ENCODE measurements at places on chromosomes 4 and X.
A peak's percentile ranks its signal among the peaks of the same experiment; 100 is the strongest.

GRCh38 chr4:172992648-172993378 is 175.8 kb upstream of the GALNT7 start:
- no peak for DNase-seq

DNA sequence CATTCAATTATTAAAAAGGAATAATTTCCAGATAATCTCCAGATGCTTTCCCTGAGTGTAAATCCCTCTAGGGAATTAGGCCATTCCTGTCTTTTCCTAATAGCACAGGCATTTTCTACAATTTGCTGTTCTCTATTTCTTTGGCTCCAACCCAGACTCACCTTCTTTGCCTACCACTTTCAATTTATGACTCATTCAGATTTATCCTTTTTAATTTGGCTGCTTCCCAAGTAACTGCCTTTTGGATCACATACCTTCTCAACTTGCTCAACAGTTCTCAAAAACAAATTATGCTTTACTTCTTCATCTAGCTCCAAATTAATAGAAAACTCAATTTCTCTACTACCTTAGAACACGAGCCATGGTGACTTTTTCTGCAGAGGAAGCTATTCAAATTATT is 1166.3 kb upstream of the PCDH7 start:
- no peak for DNase-seq

GRCh38 chr4:24768604-24769003 is 26.8 kb upstream of the SOD3 start:
- DNase-seq: no peak

DNA sequence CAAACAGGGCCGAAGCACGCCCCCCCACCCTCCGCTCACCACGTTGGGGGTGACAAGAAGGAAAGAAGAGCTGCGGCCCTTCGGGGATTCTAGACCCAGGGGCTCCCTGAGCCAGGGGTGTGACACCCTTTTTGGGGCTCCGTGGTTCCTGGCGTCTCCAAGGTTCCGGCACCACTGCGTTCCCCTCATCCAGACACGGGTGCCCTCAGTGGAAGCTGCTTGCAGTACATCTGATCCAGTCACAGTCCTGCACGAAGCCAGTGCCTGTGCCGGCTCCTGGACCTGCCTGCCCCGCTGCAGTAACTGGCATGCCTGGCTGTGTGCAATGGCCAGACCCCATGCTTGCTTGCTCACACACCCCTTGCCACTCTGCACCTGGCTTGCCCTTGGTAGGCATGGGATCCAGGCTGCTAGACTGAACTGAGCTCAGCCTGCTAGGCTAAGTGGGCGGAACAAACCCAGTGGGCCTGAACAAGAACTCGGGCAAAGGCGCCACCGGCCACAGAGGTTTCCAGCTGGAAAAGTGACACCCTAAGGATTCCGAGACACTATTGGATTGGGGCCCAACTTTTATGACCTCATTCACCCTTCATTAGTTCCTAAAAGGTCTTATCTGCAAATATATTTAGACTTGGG is 420.4 kb upstream of the AGA start:
- no peak for DNase-seq

DNA sequence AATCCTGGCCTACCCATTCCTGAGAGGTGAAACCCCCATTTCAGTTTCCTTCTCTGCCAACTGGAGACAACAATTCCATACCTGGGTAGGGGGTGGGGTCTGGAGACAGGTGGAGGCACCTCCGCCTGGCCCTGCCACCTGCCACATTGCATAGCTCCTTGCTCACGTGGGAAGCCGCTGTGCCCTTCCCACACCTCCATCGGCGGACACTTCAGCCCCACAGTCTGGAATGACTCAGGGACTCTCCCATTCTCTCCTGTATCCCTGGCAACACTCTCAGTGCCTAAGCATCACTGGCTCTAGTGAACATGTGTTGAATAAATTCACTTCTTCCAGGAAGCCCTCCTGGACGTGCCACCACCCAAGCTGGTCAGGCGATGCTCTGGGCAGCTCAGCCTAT is 21.7 kb downstream of the PPP2R2C start:
- no peak for DNase-seq

- no peak for DNase-seq
These were observed 11.6 kb downstream of the MAGEB16 start for GRCh38 chrX:35809781-35810180.

DNA sequence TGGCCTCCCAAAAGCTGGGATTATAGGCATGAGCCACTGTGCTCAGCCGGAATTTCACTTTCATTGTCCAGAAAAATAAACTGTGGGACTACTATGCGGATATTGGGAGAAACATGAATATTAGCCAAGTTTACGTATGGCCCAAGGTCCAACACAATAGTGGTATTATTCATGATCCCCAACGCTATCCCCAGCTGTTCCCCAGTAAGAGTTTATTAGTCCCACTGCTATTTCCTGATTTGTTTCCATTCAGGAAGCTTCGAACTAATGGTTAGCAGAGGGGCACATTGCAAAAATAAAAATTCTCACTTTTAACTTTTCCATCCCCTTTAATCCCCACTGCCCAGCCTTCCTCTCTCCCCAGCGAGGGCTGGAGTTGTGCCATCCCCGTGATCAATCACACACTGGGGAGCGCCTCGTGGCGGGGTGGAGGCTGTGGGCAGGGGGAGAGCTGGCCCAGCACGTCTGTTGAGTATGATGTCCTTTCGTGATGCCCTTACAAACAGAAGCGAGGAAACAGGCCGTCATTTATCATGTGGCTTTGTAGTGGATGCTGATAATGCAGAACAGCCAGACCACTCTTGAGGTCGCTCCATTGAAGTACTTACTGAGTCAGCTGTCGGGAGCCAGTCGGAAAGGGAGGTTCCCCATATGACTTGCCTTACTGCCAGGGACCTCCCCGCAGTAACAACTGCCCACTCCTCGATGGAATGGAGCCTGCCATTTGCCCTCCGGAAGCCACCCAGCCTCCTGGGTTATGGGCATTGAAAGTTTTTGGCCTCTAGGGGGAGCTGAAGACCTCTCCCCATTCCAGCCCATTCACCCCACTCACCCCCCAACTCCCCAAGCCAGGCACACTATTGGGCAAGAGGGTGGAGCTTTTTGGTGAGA is 117.0 kb downstream of the KDR start:
- no peak for DNase-seq

- peak; percentile 80 for DNase-seq
These were observed 379.4 kb downstream of the FBXW7 start for GRCh38 chr4:152156442-152156841.

DNA sequence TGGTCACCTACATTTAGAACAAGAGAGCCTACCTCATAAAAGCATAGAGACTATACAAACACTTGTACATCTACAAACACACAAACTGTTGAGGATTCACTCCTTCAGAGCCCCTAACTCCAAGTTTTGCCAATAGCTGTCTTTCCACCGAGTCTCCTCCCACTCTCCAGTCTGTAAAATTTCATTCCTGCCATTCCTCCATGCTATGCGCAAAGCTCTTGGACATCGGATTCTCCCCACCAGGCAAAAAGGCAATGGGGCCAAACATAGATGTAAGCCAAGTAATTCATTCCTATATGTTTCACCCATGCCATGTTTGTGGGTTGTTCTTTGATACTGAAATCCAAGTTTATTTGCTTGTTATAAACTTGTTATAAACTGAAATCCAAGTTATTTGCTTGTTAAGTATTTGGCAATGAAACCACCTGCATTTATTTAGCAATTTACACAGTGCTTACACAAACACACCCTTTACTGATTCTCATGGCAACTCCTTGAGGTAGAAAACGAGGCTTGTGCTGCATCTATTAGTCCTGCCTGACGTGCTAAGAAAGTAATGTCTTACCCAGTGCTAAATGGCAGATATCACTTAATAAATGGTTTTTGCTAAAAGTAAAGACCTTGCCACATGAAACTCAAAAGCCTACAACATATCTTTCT is 91.1 kb downstream of the SCFD2 start:
- DNase-seq: no peak

GRCh38 chr4:94214703-94215319 is 7.1 kb downstream of the SMARCAD1 start:
- no peak for DNase-seq

- DNase-seq: no peak
These were observed 381.4 kb downstream of the BCOR start for GRCh38 chrX:39716401-39716800.

DNA sequence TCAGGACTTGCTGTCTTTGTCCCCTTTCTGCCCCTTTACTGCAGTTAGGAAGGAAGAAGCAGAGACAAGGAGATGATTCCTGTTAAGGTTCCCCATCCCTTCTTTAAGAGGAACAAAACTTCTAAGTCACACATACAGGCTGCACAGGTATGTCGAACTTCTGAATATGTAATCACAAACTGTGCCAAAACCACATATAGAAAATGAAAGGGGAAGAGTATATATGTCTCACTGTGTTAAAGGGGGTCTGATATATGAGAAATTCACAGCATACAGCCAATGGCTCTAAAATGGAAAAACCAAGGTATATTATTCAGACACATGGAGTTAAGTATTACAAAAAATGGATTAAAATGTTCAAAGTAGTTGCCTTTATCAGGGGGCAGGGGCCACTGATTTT is 11.7 kb downstream of the CFAP97 start:
- no peak for DNase-seq

GRCh38 chr4:55859711-55860110 is 6.3 kb downstream of the EXOC1 start:
- DNase-seq: no peak

GRCh38 chr4:23166407-23166806 is 473.7 kb downstream of the GBA3 start:
- DNase-seq: no peak

- no peak for DNase-seq
These were observed 235.1 kb upstream of the CPEB2 start for GRCh38 chr4:14767142-14767541.

DNA sequence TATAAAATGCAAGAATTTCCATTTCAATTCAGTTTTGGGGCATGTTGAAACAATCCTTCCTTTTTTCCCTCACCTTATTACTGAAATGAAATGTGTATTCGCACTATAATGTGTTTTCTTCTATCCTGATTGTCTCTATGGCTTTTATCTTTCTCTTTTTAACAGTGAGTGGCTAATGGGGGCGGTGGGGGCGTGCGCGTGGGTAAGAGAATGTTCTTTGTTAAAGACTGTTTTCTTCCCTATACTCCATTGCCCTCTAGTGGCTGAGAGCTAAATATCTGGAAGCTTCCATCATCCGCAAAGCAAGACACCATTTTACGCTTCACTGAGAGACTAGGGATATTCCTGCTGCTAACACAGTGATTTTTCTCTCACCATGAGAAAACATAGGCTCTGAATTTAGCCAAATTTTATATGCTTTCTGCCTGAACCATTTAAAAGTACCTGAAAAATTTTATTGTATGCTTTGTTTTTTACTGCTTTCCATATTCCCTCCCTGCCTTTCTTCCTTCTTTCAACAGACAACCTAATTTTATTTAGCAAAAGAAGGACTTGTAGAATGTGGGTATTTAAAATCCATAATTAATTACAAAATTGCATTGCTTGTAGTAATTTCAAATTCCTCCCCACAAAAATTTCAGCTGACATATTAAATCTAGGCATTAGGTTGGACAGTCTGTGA is 194.0 kb downstream of the GASK1B start:
- peak; percentile 65 for DNase-seq

GRCh38 chr4:26194764-26195163 is 126.0 kb upstream of the RBPJ start:
- no peak for DNase-seq

DNA sequence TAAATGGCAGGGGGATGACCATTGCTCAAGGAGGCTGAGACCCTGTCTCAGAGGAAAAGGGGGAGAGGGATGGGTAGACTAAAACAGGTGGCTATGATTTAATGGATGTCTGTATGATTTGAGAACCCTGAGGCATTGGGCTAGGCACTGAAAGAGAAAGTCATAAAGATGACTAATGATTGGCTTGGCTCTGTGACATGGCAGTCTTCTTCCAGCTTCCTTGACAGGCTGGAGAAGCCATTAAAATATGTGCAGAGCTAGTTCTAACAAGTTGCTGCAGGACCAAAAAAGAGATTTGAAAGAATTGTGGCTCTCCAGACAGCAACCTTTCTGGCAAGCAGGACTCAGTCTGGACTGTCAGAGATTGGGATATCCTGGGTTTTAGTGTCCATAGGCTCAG is 53.6 kb downstream of the AMER1 start:
- DNase-seq: no peak

DNA sequence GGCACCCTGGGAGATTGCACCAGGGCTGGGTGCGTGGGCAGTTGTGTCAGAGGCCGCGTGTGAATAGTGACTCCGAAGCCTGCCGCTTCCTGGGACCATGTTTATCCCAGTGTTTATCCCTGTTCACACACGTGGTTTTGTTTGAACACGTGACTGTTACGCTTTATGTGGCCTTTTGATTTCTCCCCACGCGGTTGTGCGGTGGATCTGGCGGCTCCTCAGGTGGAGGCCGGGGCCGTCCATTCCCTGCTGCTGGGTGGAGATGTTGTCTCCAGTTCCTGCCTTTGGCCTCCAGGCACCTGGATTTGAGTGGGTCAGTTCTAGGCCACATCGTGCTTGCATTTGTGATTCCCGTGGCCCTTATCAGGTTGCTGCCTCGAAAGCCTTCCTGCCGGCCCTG is 35.1 kb downstream of the NELFA start:
- no peak for DNase-seq

GRCh38 chr4:88286897-88287296 is 2.5 kb upstream of the PPM1K start:
- no peak for DNase-seq

DNA sequence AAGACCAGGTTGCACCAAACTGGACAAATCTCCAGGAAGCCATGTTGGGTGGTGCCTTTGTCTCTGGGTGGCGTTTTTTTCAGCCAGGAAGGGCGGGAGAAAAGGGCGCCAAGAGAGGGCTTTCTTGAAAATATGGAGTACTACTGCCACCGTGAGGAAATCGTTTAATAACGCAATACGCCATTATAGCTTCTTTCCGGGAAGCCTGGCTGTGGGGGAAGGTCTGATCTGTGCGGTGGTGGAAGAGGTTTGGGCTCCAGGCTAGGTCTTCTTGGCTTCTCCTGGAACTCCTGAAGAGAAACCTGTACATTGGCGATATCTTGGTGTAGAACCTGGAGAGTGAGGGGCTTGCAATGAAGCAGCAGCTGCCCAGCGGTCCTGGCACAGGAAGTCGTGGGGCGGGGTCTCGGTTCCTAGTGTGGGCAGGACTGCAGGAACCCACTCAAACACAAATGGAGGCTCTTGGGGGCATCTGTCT is 202.7 kb downstream of the OR13H1 start:
- no peak for DNase-seq

- DNase-seq: no peak
These were observed 63.0 kb downstream of the WFS1 start for GRCh38 chr4:6332669-6333050.

GRCh38 chr4:137685357-137685756 is 153.1 kb upstream of the PCDH18 start:
- DNase-seq: no peak

GRCh38 chrX:23246001-23246400 is 88.6 kb upstream of the PTCHD1 start:
- no peak for DNase-seq

DNA sequence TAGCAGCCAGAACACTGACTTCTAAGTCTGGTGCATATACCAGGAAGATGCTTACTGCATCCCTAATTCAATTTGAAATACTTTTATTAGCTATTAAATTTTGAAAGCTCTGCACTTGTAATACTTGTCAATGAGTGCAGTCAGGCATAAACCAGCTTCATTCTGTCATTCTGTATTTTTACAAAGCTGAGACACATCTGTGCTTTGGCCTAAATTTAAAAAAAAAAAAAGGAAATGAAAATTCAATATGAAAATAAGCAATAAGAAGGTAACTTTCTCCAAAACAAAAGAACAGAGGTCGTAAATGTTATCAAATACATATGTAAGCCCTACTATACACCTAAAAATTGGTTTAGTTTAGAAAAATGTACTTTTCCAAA is 7.0 kb downstream of the SMIM14 start:
- DNase-seq: no peak
